ENCODE measurements at places on chromosomes 11 and 22. TPM values are rescaled to one million over a fixed set of nuclear protein-coding genes. Genes with fewer than 3 reads are reported as not detected.

TIMP3 gene
- polyA plus RNA-seq, result 121 TPM

VSIG2 gene
- 9.2 TPM for polyA plus RNA-seq

DNA sequence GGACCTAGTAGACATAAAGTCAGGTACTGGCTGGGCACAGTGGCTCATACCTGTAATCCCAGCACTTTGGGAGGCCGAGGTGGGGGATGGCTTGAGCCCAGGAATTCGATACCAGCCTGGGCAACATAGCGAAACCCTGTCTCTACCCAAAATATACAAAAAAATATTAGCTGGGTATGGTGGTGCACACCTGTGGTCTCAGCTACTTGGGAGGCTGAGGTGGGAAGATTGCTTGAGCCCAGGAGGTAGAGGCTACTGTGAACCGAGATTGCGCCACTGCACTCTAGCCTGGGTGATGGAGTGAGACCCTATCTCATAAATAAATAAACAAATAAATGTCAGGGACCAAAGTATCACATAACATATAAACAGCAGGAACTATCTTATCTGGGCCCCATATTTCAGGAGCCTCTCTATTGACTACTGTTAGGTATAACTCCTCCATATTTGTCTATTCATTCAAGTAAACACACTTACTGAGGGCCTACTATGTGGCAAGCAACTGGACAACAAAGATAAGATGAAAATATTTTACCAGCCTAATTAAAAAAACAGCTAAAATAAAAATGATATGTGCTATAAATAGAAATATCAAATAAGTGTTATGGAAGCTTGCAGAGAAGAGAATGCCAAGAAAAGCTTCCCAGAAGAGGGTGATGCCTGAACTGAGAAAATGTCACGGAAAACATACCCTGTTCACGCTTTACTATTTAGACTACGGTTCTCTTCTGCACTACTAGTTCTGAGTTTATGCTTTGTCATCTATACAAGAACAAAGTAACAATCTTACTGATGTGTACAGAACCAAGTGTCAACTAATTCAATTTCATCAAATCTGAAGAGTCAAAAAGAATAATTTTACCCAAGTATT is 2.0 kb downstream of the NUP98 start:
- no peak for DNase-seq

DNA sequence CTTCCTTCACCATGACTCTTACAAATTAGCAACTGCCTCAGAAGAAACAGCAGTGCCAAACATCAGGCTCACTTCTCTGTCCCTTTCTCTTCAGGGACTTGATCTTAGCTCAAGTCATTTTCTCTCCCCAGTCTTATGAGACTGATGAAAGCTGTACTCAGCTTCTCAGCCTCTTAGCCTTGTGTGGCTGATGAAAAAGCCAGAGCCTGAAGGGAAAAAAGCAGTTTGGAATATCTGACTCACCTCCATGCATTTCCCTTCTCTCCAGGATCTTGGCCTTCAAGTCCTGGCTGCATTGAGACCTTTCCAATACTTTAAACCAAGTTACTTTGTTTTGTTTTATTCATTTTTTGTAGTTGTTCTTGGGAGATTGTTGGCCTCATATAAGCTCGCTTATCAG is 195.9 kb downstream of the SPON1 start:
- no peak for DNase-seq

All from renal pelvis (tissue), 12 donors.